Colonic mucosa (tissue), 4 donors: ENCODE measurements at places on chromosomes 7 and 10. TPM values are rescaled to one million over a fixed set of nuclear protein-coding genes. Genes with fewer than 3 reads are reported as not detected.

GRCh38 chr7:106138776-106139175, 26.7 kb upstream of the SYPL1 start:
- no peak for DNase-seq
- no peak overlapping the region for H3K4me3 ChIP-seq
- H3K27me3 ChIP-seq, result no peaks in the 10 kb centered on the region
- no peak overlapping the region for H3K27ac ChIP-seq
- no peaks in the 10 kb centered on the region for H3K36me3 ChIP-seq
- no peaks in the 10 kb centered on the region for H3K4me1 ChIP-seq

GRCh38 chr10:31041011-31041410, 9.3 kb upstream of the ZNF438 start:
- no peaks in the 10 kb centered on the region for H3K27me3 ChIP-seq
- H3K4me1 ChIP-seq, result no peaks in the 10 kb centered on the region
- no peak overlapping the region for H3K27ac ChIP-seq
- no peak overlapping the region for H3K4me3 ChIP-seq

DNA sequence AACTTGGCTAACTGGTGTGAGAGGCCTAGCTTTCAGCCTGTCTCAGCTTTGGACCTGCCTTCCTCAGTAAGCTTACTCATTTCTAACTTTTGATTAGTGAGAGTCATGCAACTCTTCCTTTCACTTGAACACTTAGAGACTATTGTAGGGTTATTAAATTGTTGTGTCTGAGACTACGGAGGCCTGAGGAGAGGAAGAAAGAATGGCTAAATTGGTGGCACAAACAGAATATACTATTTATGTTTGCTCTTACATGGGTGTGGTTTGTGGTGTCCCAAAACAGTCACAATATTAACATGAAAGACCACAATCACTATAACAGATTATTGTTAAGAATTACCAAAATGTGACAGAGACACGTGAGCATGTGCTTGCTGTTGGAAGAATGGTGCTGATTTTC, 82.1 kb downstream of the TRIM24 start:
- no peaks in the 10 kb centered on the region for H3K27me3 ChIP-seq
- H3K4me3 ChIP-seq, result no peak overlapping the region
- peaks cover 7% of the 10 kb centered on the region for H3K36me3 ChIP-seq
- DNase-seq, result no peak
- H3K4me1 ChIP-seq, result no peaks in the 10 kb centered on the region
- H3K27ac ChIP-seq, result no peak overlapping the region

CASP2 gene
- 47.0 TPM for total RNA-seq

EPHA1 gene
- 16.0 TPM for total RNA-seq
